ENCODE measurements at places on chromosomes 16 and 17.

- no peak for DNase-seq
These were observed 66.0 kb downstream of the BRIP1 start for GRCh38 chr17:61797283-61797682.

DNA sequence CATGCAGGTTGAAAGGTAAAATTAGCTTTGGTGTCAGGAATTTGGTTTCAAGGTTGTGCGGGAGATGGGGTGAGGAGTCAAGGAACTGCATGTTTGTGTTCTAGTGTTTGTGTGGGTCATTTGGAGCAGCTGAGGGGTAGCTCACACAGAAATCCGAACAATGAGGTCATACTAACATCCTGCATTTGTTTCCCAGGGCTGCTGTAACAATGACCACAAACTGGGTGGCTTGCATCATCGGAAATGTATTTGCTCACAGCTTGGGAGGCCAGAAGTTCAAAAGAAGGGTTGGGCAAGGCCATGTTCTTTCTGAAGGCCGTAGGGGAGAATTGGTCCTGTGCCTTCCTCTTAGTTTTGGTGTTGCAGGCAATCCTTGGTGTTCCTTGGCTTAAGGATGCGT lies 287.4 kb downstream of the HAPSTR1 start:
- no peak for DNase-seq

DNA sequence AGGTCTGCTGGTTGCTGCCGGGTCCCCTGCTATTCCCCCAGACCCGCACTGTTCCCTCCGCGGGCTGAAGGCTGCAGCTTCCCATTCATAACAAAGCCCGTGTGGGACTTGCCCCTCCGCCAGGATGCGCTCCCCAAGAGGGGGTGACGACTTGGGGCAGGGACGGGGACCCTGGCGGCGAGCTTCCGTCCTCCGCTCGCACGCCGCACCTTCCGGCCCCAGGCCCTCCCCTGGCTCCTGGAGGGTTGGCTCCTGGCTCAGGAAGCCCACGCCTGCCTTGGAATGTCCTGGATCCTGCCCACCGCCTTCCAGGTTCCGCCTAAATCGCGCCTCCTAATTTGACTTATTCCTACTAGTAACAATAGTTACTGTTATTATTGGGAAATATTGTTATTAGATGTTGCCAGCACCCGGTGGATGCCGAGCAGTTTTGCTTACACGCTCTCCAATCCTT lies 1.1 kb upstream of the TFAP4 start:
- no peak for DNase-seq

DNA sequence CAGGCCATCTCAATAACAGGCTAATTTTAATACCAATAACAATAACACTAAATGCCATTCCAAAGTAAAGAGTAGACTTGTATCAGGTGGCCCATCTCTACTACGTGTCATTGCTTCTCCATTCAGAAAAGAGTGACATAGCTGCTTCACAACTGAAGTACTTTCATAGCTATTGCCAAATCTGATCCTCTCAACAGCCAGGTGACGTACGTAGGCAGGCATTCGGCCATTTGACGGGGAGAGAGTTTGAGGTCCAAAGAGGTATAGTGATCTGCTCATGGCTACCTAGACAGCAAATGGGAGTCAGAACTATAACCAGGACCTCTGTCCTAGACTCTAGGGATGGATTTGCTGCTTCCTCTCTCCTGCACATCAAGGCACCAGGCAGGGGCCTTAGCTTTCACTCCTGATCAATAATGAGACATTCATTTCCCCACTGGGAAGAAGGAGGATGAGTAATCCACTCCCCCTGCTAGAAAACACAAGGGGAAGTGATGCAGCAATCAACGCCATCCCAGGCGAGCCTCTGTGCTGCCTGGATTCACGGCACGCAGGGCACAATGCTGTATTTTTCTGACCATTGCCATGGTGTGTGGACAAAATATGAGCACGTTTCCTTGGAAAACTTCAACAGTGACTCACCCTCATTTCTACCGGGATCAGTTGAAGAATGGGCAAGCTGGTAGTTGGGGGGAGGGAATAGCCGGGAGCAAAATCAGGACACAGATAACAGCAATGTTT lies 80.9 kb downstream of the SPACA3 start:
- no peak for DNase-seq

- DNase-seq = no peak
These were observed 3.0 kb upstream of the QPRT start for GRCh38 chr16:29675811-29676643.

GRCh38 chr16:78116946-78117345 lies 17.5 kb downstream of the WWOX start:
- no peak for DNase-seq

DNA sequence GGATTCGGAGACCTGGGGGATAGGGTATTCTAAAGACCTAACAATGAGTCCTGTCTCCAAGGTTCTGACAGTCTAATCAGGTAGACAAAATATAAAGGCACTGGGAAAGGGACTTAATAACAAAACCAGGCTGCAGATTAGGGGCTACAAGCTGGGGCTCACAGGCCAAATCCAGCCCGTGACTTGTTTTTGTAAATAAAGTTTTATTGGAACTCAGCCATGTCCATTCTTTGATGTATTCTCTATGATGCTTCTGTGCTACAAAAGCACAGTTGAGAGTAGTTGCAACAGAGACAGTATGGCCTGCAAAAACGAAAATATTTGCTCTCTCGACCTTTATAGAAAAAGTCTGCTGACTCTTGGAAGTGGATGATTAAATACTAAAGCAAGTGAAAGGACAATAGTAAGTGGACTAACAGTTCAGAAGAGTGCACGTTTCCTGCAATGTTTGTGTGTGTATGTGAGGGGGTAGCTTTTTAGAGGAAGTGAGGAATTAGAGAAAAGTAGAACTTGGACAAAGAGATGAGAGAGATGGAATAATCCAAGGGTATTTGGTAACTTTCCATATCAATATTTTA lies 115.4 kb upstream of the ZFHX3 start:
- no peak for DNase-seq

DNA sequence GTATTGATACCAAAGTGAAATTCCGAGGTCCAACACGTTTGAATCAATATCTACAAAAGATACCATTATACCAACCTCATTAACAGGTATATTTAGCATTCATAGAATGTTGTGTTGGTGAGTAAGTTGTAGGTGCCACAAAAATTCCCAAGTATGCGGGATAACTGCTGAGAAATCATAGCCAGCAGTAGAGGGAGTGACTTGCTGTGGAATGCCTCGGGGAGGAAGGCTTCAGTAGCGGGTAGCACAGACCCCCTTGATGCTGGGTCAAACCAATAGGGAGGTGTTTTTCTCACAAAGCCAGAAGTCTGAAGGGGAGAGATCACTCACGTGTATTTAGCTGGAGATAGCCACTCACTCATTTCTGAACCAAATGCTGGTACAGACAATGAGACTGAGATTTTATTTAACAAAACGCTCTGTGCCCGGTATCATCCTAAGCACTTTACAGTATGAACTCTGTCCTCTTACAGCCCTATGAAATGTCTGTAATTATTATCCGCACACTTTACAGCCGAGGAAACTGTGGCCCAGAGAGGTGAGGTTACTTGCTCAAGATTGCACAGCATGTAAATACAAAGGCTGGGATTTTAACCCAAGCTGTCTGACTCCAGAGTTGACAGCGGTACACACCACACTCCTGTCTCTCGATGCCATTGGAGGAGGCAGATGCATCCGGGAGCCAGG lies 23.1 kb downstream of the HSBP1 start:
- no peak for DNase-seq

DNA sequence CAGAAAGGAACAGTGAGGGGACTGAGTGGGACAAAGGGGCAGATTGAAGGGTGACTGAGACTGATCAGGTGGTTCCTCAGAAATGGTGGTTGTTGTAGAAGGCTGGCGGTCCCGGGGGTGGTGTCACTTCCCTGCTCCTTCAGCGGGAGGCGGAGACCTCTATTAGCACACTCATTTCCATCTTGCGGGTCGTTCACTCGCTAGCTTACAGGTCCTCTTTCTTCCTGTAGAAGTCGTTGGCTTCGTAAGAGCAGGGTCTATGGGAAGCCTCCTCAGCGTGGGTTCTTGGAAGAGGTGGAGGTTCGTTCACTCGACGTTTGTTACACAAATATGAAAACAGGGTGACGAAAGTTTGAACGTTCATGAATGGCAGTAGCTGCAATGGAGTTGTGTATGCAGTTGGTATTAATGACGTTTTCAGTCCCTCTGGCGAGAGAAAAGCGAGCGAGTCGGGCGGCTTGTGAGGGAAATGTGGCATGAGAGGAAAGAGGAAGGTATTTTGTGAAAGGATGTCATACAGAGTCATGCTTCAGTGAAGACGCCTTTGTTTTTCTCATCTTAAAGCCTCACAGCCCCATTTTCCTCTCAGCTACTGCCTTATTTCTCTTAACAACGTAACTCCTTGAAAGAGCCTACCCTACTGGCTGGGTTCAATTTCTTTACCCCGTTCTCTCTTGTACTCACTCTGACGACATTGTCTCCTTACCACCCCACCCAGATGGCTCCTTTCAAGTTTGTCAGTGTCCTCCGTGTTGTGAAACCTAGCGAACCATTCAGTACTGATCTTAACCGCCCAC lies 667 bp downstream of the EFCAB13 start:
- DNase-seq = no peak

DNA sequence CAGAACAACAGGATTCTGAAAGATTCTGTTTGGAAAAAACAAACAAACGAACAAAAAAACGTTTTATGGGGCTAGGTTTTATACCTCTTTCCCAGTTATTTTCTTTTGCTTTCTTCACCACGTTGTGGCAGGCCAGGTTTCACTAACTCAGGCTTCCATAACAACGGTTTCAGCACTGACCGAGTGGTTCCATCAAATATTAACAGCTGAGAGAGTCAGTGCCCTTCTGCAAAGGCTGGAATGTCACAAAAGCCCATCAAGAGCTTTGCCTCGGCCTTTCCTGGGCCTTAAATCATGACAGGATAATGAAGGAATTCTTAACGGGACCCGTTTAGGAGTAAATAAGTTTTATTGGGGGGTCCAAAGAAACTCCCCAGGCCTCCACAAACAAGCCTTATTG lies 34.2 kb downstream of the MPHOSPH6 start:
- DNase-seq = no peak

DNA sequence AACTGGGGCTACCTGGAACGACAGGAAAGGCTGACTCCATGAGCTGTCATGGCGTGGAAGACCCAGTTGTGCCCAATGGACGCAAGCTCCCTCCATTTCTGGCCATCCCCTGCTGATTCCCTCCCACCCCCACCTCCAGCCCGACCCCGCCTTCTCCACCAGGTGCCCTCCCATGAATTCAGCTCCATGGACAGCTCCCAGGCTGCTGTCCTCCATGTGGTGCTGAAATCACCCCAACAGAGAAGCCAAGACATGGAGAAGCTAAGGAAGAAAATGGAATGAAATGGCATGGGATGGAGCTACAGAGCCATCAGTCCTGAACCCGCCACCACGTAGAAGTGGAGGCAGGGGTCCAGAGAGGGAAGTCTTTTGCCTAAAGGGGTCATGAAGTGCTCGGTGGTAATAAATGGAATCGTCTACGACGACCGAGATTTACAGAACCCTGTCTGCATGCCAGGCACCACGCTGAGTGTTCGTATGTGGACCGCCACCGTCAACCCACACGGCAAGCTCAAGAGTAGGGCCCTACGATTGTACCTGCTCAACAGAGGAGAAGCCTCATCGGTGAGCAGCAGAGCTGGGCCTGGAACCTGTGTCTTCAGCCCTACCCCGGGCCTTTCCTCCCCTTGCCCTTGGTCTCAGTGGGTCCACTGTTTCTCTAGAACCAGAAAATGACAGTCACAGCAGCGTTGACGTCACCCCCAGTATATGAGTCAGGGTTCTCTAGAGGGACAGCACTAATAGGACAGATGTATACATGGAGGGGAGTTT lies 9.3 kb upstream of the ZC3H18 start:
- DNase-seq = no peak

DNA sequence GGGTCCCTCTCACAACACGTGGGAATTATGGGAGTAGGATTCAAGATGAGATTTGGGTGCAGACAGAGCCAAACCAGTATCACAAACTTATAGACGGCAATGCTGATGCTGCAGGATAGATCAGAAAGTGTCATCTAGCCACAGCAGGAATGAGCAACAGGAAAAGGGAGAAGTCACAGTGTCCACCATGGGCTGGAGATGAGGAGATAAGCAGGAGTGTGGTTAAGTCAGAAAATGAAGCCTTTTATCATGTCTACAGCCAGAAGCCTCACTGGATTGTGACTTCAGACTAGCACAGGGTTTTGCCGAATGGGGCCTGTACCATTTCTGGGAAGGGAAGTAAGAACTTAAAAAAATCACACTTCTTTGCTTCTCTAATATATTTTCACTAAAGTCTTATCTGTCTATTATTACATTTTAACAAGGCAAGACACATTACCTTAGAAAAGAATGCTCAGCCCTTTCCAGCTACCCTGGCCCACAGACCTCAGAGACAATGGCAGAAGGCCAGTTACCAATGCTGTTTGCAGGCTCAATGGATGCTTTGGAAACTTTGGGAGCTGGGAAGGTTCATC lies 490.2 kb upstream of the SALL1 start:
- no peak for DNase-seq

DNA sequence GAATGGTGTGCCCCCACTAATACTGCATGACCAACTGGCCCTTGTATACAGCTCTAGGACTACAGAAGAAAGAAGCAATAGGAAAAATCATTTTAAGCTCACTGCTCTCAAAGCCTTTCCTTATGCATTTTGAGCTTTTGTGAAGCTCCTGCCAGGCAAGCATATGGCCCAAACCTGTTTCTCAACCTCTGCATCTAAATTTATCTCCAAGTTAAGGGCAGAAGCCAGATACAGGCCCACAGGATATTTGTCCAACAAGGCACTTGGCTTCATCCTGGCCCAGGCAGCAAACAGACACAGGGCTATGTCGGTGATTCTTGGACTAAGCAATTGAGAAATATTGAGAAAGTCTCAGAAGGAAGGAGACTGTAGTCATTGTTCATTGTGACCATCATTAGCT lies 43.9 kb downstream of the CCT6B start:
- no peak for DNase-seq

- DNase-seq = no peak
These were observed 460 bp downstream of the ELOB start for GRCh38 chr16:2776500-2777139.

GRCh38 chr16:17359788-17360390 lies 110.9 kb downstream of the XYLT1 start:
- DNase-seq = no peak

DNA sequence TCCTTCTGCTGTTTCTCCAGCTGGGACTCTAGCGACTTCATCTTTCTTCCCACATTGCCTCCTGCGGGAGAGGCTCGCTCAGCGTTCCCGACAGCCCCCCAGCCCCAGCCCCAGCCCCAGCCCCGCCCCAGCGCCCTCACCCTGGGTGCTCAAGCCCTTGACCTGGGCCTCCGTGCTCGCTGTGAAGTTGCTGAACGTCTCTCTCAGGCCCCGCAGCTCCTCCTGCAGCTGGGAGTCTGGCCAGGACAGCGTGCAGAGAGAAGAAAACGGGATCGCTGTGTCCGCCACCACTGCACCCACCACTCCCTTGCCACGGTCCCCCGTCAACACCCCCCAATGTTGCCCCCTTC lies 2.4 kb downstream of the ASGR1 start:
- no peak for DNase-seq
